ENCODE measurements at places on chromosomes 1 and 21.

DNA sequence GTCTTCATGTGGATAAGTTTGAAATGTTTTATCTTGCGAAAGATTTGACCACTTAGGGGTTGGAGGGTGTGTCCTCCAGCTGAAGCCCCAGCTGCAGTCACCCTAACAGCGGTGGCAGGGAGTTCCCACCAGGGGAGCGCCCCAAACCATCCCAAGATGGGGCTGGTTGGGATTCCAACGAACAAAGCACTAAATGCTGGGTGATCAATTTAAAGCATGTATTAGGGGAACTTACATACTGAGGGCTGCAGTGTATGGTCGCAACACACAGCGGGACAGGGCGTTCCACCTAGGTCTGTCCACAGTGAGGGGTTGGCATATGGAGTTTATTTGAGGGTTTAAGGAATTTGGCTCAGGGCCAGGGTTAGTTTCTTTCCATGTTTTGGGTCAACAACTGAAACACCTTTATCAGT lies 26.3 kb downstream of the SLC37A1 start:
- DNase-seq: no peak

- peak; percentile 12 for DNase-seq
These were observed 40.9 kb upstream of the LRRN2 start for GRCh38 chr1:204726478-204726877.

DNA sequence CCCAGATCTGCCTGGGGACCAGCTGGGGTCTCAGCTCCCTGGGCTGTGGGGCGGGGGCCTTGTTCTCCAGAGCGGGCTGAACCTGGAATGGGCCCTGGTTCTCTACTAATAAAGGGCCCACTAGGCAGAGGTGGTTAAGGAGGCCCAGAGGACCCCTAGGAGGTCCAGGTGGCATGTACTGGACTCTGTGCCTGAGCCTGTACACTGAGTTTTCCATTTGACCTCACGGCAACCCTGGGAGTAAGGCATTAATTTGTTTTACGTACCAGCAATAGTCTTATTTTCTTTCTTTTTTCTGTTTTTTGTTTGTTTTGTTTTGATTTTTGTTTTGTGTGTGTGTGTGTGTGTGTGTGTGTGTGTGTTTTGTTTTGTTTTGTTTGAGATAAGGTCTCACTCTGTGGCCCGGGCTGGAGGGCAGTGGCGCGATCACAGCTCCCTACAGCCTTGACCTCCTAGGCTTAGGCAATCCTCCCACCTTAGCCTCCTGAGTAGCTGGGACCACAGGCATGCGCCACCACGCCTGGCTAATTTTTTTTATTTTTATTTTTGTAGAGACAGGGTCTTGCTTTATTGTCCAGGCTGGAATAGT lies 19.6 kb upstream of the FAM131C start:
- no peak for DNase-seq

DNA sequence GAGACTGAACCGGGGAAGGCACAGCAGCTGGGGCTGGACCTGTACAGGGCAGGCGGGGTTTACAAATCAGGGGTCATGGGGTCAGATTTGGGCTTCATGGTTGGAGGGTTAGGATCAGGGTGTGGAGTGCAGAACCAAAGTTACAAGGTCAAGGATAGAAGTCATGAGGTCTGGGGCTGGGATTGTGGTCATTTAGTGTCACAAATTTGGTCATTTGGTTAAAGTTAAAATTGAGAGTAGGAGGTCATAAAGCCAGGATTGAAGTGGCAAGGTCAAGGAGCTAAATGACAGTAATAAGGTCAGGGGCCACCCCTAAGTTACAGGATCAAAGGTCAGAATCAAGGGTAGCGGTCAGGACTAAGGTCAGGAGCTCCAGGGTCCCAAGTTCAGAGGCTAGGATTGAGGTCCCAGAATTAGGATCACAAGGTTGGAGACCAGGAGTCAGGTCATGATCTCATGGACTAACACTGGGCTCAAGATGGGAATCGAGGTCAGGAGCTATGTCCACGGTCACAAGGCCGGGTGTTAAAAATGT lies 20.4 kb downstream of the SERINC2 start:
- DNase-seq: no peak

DNA sequence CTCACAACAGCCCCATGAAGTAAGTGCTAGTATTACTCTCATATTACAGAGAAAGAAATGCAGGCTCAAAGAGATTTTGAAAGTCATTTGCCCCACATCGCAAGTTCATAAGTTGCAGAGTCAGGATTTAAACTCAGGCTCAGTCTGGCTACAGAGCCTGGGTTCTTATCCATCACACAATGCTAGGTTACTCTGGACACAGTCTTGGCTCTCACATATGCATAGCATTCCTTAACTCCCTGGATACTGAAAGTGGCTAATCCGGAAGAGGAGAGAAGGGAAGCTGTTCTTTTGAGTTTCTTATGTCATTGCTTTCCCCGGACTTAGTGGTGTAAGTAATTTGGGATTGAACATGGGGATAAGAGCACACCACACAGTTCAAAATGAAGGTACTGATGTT lies 357.4 kb upstream of the PLXNA2 start:
- DNase-seq: peak; percentile 35

DNA sequence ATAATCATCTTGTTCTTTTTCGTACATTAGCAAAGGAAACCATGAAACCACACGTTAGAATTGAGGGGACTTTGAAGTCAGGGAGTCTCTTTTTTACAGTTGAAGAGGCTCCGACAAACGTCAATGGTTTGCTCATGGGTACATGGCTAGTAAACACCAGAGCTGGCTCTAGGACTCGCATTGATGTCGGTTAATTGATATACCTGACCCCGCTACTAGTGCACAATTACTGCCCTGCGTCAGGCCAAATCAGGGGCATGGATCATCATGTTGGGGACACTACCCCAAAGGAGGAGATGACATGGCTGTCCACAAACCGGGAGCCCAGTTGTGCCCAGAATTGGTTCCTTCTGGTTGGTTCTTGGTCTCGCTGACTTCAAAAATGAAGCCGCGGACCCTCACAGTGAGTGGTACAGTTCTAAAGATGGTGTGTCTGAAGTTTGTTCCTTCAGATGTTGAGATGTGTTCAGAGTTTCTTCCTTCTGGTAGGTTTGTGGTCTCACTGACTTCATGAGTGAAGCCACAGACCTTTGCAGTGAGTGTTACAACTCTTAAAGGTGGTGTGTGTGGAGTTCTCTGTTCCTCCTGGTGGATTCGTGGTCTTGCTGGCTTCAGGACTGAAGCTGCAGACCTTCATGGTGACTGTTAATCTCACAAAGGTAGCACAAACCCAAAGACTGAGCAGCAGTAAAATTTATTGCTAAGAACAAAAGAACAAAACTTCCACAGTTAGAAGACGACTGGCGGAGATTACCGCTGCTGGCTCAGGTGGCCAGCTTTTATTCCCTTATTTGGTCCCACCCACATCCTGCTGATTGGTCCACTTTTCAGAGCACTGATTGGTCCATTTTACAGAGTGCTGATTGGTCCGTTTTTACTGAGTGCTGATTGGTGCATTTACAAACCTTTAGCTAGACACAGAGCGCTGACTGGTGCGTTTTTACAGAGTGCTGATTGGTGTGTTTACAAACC lies 126.9 kb upstream of the ERRFI1 start:
- no peak for DNase-seq

DNA sequence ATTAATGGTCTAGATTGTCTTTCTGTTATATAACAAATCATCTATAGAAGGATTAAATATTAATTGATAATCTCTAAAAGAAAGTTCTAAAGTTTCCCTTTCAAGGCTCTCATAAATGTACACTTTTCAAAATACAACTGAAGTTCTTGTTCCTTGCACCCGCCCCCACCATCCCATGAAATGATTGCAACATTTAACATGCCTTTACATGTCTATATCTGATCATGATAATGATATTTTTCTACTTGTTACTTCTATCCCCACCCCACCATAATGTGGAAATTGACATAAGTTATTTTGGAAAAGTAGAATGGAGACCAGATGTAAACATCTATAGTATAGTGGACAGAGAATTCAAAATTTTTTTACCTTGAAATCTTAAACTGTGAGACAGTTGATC lies 186.6 kb downstream of the NTNG1 start:
- no peak for DNase-seq

DNA sequence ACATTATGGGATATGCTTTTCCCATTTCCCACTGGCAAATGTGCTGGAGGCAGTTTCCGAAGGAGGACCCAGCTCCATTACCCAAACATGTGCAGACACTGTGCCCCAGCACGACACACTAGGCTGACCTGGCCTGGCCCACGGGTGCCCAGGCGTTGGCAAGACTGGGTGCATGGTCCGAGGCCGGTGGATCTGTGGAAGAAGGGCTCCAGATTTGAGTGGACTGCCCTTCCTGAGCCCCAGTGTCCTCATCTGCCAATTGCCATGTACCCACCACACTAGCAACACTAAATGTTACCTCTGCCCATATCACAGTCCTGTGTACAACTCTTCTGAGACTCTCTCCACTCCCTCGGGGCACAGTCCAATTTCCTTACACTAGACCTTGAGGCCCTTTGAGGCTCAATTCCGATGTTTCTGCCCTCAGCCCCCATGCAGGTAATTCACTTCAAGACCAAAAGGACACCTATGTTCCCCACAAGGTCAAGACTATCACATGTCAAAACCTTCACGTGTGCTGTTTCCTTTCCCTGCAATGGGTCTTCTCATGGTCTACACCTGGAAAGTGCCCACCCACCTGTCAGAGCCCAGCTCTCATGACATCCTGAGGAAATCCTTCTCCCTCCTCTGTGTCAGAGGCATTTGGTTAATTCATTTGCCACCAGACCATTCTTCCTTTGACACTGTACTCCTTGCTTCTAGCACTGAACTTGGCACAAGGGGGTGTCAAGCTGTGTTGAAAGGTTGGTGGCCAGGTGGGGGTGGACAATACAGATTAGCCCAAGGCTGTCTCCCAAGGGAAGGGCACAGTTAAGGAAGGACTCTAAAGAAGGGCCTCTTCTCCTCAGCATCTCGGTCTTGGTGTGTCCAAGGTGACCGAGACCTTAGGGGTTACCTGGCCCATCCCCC lies 124.9 kb downstream of the DMRTB1 start:
- no peak for DNase-seq

GRCh38 chr1:79899914-79900313 lies 893.4 kb upstream of the ADGRL4 start:
- peak; percentile 99 for DNase-seq

GRCh38 chr1:95752515-95753381 lies 518.7 kb downstream of the RWDD3 start:
- DNase-seq: no peak

DNA sequence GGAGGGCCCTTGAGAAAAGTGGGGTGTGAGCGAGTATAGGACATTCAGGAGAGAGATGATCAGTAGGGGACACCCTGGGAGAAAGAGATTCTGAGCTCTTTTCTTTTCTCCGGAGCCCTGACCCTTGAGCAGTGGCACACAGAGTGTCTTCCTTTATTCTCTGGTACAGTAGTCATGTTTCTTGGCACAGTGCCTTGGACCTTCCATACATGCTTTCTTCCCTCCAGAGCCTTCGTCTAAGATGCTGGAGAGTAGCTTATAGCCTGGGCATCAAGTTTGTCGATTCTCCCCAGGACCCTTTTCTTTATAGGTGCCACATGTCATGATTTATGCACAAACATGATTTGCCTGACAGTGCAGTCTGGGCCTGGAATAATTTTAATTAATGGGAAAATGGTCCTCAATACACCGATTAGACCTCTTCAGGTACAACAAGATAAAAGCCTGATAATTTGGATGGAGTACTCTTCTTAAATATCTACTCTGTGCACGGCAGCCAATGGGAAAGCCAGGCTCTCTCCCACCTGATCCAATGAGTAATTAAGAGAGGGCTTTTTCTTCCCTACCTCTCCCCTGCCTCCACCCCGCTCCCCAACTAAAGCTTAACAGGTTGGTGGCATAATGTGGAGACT lies at the start of gene TBX19:
TBX19 (plus strand) TSS at position 582 of the 632 bp plus-strand sequence. CDS start 214 bp downstream, outside the sequence.
- DNase-seq: no peak

DNA sequence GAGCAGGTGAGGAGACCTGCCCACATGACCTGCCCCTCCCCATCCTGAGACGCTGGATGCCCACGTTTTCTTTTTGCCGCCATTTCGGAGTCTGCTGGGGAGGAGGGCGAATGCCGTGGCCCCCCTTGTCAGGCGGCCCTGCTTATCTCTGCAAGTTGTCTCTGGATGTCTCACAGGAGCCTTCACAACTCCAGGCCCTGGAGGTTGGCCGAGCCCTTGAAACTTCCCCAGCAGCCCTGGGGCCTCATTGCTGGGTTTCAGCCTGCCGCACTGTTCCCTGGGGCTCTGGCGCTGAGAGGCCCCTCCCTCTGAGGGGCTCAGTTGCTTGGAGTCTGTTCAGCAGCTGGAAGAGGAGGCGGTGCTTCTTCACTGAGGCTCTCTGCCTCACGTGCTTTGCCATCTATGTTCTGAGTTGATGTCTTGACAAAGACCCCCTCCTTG lies 29.8 kb upstream of the ZBTB21 start:
- peak; percentile 94 for DNase-seq

- DNase-seq: peak; percentile 63
These were observed 2.5 kb downstream of the LBR start for GRCh38 chr1:225425201-225425786.

DNA sequence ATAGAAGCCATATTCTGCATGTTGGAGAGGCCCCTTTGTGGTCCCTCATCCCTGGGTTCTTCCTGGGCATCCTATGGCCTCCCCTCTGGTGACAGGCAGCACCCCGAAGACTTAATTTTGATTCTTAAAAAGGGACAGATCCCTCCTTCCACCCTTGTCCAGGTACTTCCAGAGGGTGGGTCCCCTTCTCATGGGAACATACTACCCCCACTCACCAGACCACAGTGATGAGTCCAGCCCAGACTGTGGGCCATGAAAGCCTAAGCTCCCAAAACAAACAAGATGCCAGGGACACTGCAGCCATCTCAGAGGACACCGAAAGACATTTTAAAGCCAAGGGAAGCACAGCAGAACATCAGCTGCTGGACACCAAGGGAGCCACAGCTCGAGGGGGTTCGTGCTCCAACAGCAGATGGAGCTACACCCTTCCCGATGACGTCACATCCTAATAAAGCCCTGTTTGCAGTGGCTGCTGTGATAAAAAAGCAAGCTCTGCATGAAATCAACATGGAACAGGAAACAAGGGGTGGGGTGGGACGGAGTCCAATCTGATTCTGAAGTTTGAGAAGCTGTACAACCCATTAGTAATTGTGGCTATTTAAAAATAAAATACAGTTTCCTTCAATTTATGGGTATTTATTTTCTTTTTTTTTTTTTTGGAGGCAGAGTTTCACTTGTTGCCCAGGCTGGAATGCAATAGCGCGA lies 32.4 kb downstream of the GNB1 start:
- peak; percentile 79 for DNase-seq

DNA sequence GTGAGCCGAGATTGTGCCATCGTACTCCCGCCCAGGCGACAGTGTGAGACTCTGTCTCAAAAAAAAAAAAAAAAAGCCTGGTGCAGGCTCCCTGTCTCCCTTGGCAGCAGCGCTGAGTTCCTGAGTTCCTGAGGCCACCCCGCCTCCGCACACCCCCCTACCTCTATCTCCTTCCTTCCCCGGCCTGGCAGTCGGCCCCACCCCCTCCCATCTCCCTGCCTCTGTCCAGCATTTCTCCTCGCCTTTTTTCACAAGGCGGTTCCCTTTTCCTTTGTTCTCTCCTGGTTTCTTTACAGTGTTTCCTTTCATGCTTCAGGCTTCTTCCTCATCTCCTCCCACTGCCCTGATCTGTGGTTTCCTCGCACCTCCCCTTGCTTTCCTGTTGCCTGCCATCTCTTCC lies 2.7 kb downstream of the RORC start:
- DNase-seq: peak; percentile 8
